Fibroblast of villous mesenchyme (primary cell): ENCODE measurements at places on chromosomes 7 and 10. TPM values are rescaled to one million over a fixed set of nuclear protein-coding genes. Genes with fewer than 3 reads are reported as not detected.

The GIMAP5 gene
- total RNA-seq = not detected in 2 replicates

GRCh38 chr10:121823993-121824463 is 103.8 kb downstream of the ATE1 start:
- peak; percentile 49 for DNase-seq

- peak; percentile 40 for DNase-seq
Measured at GRCh38 chr10:69241575-69241974, 21.4 kb downstream of the HKDC1 start.

- no peak for DNase-seq
Measured at GRCh38 chr7:44974549-44974948, 4.3 kb downstream of the MYO1G start.
